T-helper 2 cell (primary cell): ENCODE measurements at places on chromosomes 4 and X.

- DNase-seq, result no peak
These were observed 84.1 kb downstream of the NHS start for GRCh38 chrX:17459008-17459611.

DNA sequence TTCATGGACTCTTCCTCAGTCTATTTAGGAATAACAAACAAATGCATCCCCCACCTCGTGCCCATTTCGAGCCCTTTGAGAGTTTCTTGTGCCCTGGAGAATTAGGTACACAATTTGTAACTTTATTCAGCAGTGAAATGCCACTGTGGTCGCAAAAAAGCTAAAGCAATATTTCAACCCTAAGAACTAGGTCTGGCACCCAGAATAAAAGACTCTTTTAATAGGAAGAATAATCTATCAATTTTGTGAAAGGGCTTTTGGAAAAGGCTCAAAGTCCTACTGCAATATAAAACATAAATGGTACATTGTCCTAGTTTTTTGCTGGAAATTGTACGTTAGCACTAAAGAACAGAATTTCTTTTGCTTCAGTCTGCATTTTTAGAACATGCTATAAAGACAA lies 304.6 kb upstream of the TENM3 start:
- no peak for DNase-seq

DNA sequence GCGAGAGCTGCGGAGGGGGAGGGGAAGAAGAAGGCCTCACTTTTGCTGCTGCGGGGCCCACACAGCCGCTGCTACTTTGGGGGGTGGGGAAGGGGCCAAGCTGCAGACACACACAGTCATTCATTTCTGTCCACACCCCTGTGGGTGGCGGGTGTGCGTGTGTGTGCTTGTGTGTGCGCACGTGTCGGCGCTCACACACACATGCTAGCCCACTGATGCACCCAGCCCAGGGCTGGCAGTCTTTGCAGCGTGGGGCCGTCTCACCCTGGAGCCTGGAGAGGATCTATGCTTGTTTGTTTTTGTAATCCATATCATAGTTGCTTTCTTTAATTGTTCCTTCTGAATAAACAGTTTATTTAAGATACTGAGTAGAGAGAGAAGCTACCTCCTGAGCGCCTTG lies 4.0 kb downstream of the DUSP9 start:
- no peak for DNase-seq

- DNase-seq, result no peak
These were observed 75.1 kb downstream of the CHST7 start for GRCh38 chrX:46648660-46649059.
